GM23338 (cell line): ENCODE measurements at places on chromosomes 6 and 20. TPM values are rescaled to one million over a fixed set of nuclear protein-coding genes. Genes with fewer than 3 reads are reported as not detected.

DNA sequence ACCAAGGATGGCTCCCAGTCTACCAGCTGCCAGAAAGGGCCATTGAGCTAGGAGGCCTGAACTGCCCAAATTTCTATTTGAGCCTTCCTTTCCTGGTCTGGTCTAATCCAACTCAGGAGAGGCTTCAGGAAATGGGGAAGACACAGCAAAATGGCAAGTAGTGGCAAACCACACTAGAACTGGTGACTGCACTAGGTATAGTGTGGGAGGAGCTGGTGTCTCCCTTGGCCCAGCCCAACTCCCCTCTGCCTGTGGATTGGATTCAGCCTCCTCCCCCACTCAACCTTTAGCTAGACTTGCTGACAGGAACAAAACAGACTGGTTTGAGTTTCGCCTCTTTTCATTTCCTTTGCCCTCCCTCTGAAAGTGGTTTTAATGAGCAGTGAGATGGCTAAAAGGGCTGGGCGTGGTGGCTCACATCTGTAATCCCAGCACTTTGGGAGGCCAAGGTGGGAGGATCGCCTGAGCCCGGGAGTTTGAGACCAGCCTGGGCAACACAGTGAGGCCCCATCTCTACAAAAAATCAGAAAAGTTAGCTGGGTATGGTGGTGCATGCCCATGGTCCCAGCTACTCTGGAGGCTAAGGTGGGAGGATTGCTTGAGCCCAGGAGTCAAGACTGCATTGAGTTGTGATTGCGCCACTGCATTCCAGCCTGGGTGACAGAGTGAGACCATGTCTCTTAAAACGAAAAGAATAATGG is 17.5 kb downstream of the MRPS18A start:
- no peaks in the 10 kb centered on the region; the same call in 1 of the 2 replicates for H3K36me3 ChIP-seq
- H3K4me3 ChIP-seq: no peak overlapping the region
- H3K4me1 ChIP-seq: peaks cover 27% of the 10 kb centered on the region
- no peaks in the 10 kb centered on the region for H3K27me3 ChIP-seq

DNA sequence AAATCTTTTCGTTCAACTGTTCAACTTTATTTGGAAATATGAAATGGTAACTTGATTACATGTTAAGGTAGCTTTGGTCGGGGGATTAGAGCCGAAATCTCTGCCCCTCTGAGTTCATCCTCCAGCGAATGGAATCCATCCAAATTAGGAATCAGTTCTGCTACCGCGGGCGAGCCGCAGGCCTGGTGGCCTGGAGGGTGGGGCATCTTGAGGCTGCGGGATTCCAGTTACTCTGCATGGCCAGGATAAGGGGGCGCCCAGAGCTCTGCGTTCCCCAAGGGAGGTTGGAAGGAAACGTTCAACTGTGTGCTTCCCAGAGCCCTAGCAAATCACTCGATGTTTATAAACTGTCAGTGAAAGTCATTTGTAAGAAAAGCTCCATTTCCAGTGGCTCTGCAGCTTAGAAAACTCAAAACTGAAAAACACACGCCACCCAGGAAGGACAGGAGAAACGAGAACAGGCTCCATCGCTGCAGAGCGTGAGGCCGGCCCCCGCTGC is 262.2 kb downstream of the TAF4 start:
- no peak overlapping the region for H3K4me3 ChIP-seq
- H3K27ac ChIP-seq: no peak overlapping the region
- H3K36me3 ChIP-seq: no peaks in the 10 kb centered on the region
- DNase-seq: no peak
- H3K27me3 ChIP-seq: no peaks in the 10 kb centered on the region
- no peaks in the 10 kb centered on the region for H3K4me1 ChIP-seq

GRCh38 chr6:81669445-81669844 is 83.0 kb downstream of the TENT5A start:
- DNase-seq: no peak
- no peaks in the 10 kb centered on the region for H3K4me1 ChIP-seq
- H3K27me3 ChIP-seq: no peaks in the 10 kb centered on the region
- H3K4me3 ChIP-seq: no peak overlapping the region

DNA sequence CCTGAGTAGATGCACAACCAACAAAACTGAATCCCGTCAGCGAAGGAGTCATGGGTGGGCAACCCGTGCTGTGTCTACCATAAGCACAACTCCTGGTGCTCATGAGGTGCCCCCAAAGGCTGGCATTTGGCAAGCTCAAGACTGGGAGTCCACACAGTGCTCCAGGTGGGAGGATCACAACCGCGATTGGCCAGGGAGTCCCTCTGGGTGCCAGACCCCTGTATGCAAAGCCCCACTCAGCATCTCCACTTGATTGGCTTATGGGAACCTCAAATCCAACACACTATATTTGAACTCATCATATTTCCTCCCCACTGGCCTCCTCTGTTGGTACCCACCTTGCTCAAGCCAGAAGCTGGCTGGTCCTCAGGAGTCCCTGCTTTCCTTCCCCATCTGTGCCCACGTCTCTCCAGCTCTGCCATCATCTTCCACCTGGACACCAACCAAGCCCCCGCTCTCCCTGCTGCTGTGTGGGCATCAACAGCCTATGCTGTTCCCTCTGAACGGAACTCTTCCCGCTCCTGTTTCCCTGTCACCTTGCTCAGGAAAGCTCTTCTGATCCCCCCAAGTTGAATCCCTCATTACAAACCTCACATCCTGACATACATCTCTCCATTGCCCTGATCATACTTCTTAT is 142.3 kb upstream of the PTPN1 start:
- no peak overlapping the region for H3K4me3 ChIP-seq
- no peak overlapping the region for H3K27ac ChIP-seq
- H3K27me3 ChIP-seq: no peaks in the 10 kb centered on the region
- no peak for DNase-seq
- H3K36me3 ChIP-seq: no peaks in the 10 kb centered on the region

- H3K36me3 ChIP-seq: no peaks in the 10 kb centered on the region
- H3K4me3 ChIP-seq: no peak overlapping the region
- peaks cover 91% of the 10 kb centered on the region for H3K27me3 ChIP-seq
- peaks cover 27% of the 10 kb centered on the region for H3K4me1 ChIP-seq
- no peak overlapping the region for H3K27ac ChIP-seq
Measured at GRCh38 chr20:36096435-36096834, 58.1 kb upstream of the EPB41L1 start.

GRCh38 chr6:73983367-73983766 is 287.4 kb downstream of the CD109 start:
- DNase-seq: no peak
- no peaks in the 10 kb centered on the region for H3K36me3 ChIP-seq
- H3K4me3 ChIP-seq: no peak overlapping the region
- H3K27ac ChIP-seq: no peak overlapping the region
- H3K4me1 ChIP-seq: no peaks in the 10 kb centered on the region
- no peaks in the 10 kb centered on the region for H3K27me3 ChIP-seq

GRCh38 chr6:2563635-2564034 is 187.1 kb downstream of the MYLK4 start:
- H3K4me3 ChIP-seq: no peak overlapping the region
- no peaks in the 10 kb centered on the region for H3K36me3 ChIP-seq
- DNase-seq: no peak
- no peaks in the 10 kb centered on the region for H3K4me1 ChIP-seq
- H3K27ac ChIP-seq: no peak overlapping the region

Gene TFAP2B
- not detected in 2 replicates for total RNA-seq

Gene CALHM6
- total RNA-seq: 0.27 and 1.6 TPM in 2 replicates

Gene SNAP91
- total RNA-seq: 0.83 and 1.5 TPM in 2 replicates
